ENCODE measurements at places on chromosomes 16 and 17. TPM values are rescaled to one million over a fixed set of nuclear protein-coding genes. Genes with fewer than 3 reads are reported as not detected.
A peak's percentile ranks its signal among the peaks of the same experiment; 100 is the strongest.

DNA sequence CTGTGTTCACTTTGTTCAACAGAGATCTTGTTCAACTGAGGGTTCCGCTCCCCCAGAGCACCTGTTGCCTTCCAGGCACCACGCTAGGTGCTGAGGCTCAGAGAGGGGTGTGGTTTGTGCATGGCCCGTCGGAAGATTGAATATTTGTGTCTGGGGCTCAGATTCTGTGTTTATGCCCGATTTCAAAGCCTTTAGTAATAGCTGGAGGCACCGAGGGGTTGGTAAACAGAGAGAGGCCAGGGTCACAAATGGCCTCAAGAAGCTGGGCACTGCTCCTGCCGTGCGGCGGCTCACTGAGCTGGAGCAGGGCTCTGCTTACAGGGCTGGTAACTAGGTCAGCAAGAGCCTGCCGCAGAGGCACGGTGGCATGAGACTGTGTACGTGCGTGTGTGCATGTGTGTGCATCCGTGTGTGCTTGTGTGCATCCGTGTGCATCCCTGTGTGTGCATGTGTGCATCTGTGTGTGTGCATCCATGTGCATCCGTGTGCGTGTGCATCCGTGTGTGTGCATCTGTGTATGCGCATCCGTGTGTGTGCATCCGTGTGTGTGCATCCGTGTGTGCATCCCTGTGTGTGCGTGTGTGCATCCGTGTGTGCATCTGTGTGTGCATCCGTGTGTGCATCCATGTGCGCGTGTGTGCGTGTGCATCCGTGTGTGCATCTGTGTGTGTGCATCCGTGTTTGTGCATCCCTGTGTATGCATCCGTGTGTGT is 5.4 kb downstream of the ITGAE start:
- DNase-seq: no peak

DNA sequence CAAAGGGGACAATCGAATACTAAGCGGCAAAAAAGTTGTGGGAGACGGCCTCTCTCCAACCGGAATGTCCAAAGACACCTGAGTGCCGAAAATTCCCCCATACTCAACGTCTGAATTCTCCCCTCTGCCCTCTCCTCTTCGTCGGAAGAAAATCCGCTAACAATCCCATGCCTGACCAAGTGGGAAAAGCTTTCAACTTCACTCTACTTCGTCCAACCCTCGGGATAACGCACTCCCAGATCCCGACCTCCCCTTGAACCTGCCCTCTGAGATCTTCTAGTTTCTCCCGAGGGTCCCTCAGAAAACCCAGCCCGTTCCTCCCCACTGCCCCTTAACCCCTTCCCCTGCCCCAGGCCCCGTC is 961 bp downstream of the AMFR start:
- DNase-seq: no peak

ABCA8 gene
- total RNA-seq: not detected

DNA sequence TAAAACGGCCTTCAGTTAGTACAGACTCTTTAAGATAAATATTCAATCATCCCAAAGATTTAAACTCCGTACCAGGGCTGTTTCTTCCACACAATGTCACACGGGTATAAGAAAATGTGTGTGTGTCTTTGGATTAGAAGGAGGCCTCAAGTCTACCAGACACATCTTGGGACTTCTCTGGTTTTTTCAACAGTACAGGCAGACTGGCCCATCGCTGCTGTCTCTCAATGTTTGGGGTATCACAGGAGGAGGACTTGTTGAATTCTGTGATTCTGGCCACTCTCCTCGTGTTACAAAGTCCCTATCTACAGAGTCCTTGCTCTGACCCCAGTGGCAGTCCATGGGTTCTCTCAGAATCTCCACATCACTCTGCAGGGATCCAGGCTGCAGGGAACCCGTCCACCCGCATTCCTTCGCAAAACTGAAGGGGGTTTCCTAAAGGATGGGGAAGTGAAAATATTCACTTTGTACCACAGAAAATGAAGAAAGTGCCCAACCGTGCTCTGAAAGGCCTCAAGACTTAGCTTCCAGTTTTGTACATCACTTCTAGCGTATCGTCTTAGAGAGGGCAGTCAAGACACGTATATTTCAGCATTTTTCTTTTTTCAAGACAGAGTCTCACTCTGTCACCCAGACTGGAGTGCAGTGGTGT is 373.2 kb downstream of the NPIPA8 start:
- DNase-seq: peak; percentile 30

DNA sequence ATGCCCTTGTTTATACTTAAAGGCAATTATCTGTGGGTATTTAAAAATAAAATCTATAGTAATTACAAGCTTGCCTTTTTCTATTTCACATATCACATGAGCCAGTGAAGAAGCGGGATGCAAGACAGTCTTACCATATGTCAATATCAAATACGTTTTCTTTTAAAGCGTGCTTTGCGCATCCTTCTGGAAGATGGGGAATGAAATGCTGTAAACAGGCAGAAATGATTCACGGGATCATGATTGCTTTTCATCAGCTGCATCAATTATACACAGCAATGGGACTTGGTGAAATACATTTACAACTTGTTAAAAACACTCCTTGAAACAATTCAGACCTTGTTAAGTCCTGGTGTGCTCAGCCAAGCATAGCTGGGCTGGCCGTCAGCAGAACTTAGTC is 72.5 kb downstream of the WSCD1 start:
- DNase-seq: no peak

DNA sequence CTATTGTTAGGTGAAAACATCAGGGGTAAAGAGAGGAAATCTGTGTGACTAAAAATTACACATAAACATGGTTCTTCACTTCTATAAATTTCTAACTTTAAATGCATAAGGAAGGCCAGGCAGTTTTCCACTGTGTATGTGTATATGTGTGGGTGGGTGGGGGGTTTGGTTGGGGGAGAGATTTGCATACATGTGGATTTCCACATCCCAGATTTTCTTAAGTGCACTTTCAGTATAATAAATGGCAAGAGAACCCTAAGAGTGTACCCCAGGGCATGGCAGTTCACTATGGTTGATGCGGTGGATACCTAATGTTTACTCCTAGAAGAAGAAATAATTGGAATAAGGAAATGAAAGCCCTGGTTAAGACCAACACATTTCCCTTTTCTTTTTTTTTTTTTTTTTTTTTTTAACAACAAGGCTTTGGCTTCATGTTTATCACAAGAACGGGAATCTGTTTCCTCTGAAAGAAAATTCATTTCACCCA is 451.8 kb upstream of the CCL2 start:
- no peak for DNase-seq

All from B cell (primary cell).